ENCODE measurements at places on chromosomes 16 and 17.

DNA sequence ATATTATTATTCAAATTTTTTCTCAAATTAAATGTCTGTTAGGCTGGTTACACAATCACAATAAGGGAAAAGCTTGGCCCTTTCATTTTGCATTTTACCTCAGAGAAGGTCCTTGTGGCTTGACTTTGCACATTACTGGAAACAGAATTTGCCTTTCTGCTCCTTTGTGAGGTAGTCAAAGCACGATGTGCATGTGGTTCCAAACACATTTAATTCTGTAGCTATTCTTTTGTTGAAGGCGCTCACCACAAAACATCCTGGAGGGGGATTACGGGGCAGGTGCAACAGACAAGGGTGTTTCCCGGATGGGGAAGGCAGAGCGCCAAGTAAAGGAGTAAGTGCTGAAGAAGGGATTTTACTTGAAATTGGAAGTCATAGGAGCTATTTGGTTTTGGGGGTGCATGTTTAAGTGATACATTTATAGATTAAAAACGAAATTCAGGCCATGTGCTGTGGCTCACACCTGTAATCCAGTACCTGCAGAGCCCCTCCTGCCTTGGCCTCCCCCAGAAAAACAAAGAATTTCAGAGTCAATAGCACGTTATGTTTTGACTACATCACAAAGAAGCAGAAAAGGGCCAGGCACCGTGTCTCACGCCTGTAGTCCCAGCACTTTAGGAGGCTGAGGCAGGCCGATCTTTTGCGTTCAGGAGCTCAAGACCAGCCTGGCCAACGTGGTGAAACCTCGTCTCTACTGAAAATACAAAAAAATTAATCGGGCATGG is 31.2 kb upstream of the TENT4B start:
- no peak for DNase-seq

- DNase-seq = no peak
Observed at GRCh38 chr16:50487528-50487927, 60.7 kb upstream of the NKD1 start.

DNA sequence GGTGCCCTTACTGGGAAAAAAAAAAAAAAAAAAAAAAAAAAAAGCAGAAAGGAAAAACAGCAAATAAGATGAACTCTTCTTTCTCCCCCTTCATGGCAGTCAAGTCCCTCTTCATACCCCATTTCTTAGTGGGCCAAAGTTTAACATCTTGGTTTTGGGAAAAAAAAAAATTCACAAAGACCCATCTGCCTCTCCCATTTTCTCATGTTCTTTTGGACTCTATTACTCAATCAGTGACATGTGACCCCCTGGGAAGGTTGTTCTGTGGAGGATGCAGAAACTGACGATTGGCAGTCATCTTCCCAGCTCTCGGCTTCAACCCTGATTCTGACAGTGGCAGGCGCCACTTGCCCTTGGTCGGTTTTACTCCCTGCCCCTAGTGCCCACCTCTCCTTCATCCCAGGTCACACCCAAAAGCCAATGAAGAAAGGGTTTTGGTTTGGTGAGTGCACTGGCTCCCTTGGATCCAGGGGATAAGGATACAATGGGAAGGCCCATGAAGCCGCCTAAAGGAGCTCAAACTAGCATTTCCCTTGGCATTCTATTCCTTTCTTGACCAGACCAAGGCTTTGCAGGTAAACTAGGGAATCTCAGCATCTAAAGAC is 60.7 kb upstream of the TBX2 start:
- no peak for DNase-seq

DNA sequence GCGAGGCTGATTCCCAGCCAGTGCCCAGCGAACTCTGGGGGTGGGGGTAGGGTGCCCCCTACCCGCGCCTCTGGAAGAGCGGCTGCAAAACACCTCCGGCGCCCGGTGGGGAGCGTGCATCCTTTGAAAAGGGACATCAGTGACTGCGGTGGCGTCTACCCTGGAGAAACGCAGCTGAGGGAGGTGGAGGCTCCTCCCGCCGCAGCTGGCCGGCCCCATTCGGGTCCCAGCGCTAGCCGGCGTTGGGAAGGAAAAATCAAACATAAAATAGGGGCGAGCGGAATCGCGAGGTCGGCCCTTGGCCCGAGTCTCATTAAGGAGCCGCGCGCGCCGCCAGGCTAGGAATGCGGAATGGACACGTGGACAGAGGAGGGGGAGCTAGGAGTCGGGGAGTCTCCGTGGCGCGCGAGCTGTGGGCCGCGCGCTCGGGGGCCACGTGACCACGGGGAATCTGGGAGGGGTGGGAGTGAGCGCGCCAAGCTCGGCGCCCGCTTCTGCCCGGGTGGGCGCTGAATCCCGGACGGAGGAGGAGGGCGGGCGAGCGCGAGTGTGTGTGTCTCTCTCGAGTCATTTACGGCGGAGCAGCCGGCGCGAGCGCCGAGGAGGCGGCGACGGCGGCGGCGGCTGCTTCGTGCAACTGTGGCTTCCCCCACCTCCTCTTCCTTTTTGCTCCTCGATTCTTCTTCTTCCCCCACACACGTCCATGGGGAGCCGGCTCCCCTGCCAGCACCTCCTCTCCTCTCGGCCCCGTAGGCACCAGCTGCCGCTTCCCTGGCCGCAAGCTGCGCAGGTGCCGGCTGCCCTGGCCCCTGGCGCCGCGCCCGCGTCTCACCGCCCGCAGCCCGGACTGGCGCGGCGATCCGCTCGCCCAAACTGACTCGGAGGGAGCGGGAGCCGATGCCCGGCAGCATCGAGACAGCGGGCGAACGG is at the start of gene TMEM132E:
Gene TMEM132E, plus strand, starts transcription at position 566 of the 930 bp plus-strand sequence. CDS start 1,495 bp downstream, outside the sequence.
- DNase-seq = peak; percentile 71

- no peak for DNase-seq
Observed at GRCh38 chr17:33073416-33073815, 81.8 kb downstream of the SPACA3 start.

- no peak for DNase-seq
Observed at GRCh38 chr17:78995761-78996451, 13.7 kb downstream of the CANT1 start.

GRCh38 chr17:82316651-82317393 is 586 bp downstream of the CD7 start:
- no peak for DNase-seq
